Omental fat pad (tissue), 4 donors: ENCODE measurements at places on chromosomes 2 and 18. TPM values are rescaled to one million over a fixed set of nuclear protein-coding genes. Genes with fewer than 3 reads are reported as not detected.

DNA sequence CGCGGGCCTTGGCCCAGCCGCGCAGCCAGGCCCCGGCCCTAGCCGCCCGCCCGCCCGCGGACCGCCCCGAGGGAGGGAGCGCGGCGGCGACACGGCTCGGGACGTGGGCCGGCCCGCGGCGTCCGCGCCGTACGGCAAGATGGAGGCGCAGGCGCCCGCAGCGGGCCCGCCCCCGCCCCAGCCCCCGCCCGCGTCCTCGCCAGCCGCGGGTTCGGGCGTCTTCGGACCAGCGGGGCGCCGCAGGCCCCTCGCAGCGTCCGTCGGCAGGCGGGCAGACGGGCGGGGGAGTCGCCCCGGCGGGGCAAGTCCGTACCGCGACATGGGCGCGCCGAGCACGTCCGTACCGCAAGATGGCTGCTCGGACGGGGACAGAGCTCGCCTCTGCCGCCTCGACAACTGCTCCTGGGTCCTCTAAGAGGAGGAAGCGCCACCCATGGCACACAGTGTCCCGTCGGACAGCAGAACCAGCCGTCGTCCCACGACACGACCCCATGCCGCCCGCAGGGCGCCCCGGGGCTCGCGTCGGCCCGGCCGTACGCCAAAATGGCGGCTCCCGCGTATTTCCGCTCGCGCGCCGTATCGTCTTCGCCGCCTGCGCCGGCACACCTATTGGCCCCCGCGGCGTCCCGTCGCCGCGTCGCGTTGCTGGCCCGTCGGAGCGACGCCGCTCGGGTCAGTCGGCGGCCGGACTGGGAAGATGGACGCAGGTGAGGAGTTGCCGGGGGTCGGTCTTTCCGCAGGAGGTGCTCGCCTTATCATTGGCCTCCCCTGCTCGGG is at the start of the genes ATG4B and THAP4:
ATG4B (plus strand) TSS at position 676 of the 777 bp plus-strand sequence; CDS start at position 698, 22 bp downstream.
THAP4 (minus strand) TSS at position 141 of the 777 bp plus-strand sequence. CDS start 141 bp downstream, outside the sequence.
- peak; percentile 43 for DNase-seq

DNA sequence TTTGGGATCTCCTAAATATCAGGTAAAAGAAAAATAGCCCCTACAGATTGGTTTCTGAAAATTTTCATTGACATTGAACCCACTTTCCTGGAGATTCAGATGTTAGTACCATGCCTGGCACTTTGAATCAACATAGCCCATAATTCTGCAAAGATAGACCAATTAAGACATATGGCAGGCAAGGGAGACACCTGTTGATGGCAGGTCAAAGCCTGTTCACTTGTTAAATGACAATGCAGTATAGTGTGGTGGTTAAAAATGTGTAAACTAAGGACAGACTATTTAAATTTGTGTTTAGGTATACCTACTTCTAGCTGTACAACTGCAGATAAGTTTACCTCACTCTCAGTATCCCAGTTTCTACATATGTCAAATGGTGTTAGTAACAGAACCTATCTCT is 178.1 kb upstream of the MMADHC start:
- no peak for DNase-seq

PLEKHH2 gene
- 9.8 TPM for total RNA-seq

MALL gene
- total RNA-seq: 38.5 TPM

DNA sequence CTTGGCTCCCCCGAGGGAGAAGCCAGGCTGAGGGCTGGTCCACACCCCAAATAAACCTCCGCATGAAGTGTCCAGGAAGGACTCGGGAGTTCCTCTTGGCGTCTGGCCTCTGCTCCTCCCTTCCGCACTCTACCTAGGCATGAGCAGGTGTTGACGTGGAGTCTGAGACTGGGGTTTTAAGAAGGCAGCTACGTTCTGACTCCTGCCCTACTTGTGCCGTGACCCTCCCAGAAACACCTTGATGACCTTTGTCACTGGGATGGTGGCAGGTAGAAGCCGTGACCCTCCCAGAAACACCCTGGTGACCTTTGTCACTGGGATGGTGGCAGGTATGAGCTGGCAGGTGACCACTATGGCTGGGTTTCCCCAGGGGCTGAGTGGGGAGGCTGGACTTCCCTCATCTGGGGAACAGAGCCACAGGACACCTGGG is 54.8 kb downstream of the HS6ST1 start:
- no peak for DNase-seq

GRCh38 chr2:82317012-82317411 is 2012.5 kb upstream of the LRRTM1 start:
- DNase-seq: no peak

DNA sequence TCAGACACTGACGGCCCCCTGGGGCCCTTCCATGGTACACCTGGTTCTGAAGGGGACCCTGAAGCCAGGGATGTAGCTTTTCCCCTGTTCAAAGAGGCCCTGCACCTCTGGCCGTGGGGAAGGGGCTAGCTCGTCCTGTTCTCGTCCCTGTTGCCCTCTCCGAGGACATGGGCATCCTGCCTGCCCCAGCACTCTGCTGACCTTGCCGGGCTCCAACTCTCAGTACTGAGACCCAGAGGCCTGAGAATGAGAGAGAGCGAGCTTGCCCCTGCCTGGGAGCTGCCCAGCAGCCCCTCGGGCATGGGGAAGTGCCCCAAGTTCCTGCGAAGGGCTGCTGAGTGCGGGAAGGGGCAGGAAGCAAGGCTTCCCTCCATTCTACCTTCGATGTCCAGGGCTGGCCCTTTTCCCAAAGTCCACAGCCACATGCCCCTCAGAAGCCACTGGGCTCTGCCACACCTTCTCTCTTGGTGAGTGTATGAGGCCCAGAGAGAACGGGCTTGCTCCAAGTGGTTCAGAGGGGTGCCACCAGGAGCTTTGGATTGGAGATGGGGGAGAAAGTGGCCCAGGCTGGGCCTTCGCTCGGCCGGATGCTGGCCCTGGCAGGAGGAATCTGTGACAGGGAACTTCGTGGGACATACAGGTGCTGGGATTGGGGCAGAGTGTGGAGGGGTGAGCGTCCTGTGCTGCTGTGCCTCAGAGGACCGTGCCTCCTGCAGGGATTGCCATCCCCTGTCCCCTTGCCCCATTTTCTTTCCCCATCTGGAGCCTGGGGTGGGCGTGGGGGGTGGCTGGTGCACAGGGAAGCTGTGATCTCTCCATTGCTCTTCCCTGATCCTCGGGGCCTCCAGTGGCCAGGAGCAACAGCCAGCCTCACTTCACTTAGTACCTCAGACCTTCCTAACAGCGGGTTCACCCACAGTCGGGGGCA is 50.8 kb downstream of the KCNIP3 start:
- DNase-seq: no peak

GRCh38 chr2:213246497-213247281 is 37.6 kb upstream of the SPAG16 start:
- DNase-seq: no peak

DNA sequence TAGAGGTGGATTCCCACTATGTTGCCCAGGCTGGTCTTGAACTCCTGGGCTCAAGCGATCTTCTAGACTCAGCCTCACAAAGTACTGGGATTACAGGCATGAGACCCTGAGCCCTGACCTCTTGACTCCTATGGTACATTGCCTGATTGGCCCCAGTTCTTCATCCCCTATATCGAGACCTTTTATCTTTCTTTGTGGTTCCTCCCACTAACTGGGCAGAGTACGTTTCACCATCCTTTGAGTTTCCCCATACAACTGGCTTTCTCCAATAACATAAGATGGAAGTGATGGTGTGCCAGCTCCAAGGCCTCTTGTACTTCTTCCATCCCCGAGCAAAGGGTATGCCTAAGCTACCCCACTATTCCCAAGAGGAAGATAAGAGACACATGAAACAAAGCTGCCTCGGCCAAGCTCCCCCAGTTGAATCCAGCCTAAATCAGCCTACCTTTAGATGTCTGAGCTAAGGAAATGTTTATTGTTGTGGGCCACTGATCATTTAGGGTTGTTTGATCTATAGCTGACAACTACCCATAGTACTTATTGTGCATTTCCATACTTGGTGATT is 8.3 kb upstream of the TMEM247 start:
- no peak for DNase-seq

COLEC12 gene
- 54.8 TPM for total RNA-seq

GRCh38 chr2:80258793-80259192 is 45.8 kb downstream of the LRRTM1 start:
- no peak for DNase-seq

- DNase-seq: no peak
These were observed 75.2 kb upstream of the CTNNA2 start for GRCh38 chr2:79437433-79438267.

- DNase-seq: no peak
These were observed 24.2 kb upstream of the CPO start for GRCh38 chr2:206915121-206915520.

DNA sequence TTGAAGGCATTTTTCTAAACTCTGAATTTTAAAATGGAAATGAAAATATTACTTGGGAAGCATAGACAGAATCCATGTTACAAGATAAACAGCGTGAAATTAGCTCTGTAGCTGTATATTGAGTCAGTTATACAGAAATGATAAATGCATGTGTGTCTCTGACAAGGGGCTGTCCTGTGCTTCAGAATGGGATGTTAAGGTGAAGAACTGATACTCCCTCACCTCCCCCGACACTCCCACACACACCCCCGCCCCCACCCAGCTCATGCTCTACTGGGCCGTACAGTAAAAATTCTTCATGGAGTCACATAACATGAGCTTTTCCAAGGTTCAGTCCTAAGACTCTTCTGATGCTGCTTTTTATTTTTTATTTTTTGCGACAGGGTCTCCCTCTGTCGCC is 869 bp upstream of the THUMPD2 start:
- no peak for DNase-seq

DNA sequence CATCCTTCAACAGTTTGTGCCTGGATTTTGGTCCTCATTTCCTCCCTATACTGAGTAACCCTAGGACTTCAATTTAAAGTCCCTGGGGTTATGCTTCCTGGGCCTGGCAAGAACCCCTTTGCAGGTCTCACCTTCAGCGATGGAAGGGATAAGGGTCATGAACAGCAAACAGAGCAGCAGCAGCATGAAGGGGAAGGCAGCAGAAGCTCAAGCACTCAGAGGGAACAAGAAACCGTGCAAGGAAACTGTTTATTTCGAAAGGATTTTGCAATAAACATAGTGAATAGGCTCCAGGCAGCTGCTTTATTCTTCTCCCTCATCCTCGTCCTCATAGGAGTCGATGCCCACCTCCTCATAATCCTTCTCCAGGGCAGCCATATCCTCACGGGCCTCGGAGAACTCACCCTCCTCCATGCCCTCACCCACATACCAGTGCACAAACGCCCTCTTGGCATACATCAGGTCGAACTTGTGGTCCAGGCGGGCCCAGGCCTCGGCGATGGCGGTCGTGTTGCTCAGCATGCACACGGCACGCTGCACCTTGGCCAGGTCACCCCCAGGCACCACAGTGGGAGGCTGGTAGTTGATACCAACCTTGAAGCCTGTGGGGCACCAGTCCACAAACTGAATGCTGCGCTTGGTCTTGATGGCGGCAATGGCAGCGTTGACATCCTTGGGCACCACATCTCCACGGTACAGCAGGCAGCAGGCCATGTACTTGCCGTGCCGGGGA is 2.8 kb upstream of the TUBA4B start:
- no peak for DNase-seq

DNA sequence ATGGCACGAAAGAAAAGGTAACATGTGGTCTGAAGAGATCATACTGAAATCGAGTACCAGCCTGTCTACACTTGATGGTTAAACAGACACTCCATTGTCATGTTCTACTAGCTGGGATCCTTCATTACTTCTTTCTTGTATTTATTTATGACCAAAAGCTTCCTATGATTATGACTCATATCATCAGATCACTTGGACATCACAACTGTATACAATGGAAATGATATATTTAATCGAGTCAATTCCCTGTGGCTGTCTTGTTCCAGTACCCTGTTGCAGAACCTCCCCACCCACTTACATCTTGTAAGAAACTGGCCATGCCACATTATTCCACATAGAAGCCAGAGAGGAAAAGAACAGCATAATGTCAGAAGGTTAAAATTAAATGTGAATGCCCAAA is 358.9 kb downstream of the ZEB2 start:
- no peak for DNase-seq

DNA sequence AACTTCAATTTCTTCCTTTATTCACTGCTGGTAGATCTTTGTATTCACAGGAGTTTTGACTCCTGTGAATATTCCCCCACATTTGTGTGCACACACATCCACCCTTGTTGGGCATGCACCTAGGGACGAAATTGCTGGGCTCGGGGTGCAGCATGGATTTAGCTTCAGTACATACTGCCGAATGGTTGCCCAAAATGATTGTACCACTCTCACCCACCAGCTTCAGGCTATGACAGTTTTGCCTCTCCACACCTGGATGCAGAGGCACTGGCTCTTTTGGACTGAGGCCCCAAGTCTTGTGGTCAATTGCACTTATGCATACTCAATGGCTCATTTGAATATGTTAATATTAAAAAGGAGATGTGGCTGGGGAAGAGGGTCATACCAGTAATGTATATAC is 65.1 kb upstream of the ODC1 start:
- DNase-seq: no peak

DNA sequence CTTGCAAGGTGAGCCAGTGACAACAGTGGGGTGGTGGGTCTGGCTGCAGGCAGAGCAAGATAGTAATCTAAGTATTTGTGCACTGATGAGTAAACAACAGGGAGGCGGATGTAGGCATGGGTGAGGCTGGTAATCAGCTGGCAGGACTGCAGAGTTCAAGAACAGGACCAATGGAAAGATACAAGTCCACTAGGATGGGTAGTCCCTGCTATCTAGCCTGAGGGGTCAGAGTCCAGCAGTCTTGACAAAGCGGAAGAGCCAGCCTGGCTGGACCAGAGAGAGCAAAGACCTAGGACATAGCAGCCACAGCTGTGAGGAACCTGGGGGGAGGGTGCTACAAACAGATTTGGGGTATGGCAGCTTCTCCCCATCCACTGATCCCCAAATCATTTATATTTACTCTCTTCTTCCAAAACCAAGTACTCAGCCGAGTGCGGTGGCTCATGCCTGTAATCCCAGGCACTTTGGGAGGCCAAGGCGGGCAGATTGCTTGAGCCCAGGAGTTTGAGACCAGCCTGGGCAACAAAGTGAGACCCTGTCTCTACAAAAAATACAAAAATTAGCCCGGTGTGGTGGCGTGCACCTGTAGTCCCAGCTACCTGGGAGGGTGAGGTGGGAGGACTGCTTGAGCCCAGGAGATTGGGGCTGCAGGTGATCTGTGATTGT is 25.9 kb downstream of the VIL1 start:
- no peak for DNase-seq

GRCh38 chr2:145593991-145594614 is 1074.2 kb upstream of the ZEB2 start:
- no peak for DNase-seq
